ENCODE measurements at places on chromosomes 13 and 19.

DNA sequence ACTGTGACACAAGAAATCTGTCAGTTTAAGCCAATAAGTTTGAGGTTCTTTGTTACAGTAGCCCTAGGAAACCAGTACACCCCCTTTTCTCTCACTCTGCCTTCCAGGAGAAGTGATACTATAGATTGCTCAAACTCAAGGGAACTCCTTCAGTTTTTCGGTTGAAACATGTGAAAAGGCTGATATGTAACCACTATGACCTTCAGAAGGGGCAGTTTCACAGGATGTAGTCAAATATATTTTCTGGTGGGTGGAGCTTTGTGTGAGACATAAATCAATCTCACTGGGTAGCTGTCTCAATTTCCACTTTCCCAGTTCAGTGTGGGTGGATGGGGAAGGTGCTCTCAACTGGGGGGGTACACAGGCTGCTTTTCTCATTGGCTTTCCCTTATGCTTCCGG lies 41.7 kb downstream of the HTR2A start:
- no peak for DNase-seq

DNA sequence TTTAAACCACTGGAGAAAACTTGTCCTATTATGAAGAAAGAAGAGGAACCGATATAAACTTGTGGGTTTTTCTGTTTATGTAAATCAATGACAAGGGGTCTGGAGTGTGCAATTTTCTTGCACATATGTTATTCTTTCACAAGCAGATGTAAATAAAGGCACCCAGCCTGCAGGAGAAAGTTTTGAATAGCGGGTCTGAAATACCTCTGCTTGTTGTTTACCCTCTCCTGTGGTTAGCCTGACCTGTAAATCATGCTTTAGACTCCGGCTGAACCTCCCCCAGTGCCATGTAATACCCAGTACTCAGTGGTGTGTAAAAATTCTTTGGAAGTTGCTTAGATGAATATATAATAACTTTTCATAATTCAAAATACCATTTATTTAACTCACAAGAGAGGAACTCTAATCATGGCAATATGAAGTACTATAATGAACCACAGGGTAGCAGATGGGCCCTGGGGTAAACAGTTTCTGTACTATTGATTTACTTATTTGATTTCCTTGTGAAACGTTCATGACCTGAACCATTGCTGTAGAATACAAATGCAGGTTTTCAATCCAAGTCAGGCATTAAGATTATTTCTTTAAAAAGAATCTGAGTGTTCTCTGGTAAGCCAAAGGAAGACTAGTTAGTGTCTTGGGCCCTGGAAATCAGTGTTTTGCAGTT lies 245.1 kb downstream of the LMO7 start:
- no peak for DNase-seq

DNA sequence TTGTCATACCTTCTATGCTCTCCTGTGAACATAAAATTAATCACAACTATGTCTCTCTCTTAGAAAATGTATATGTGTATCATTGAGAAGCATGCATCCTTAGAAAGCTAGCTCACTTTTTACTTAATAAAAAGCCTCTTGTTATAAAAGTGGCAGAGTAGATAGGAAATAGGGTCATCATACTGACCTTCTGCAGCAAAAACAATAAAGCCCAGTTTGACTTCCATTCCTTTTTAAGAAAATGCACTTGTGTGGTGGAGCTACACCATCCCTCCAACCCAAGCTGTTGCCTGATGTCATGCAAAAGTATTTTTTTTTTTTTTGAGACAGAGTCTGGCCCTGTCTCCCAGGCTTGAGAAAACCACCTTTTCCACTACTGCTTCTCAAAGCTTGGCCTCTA lies 393.3 kb downstream of the LIG4 start:
- DNase-seq = no peak

- no peak for DNase-seq
Measured at GRCh38 chr19:11699931-11700794, 38.6 kb downstream of the ZNF823 start.

DNA sequence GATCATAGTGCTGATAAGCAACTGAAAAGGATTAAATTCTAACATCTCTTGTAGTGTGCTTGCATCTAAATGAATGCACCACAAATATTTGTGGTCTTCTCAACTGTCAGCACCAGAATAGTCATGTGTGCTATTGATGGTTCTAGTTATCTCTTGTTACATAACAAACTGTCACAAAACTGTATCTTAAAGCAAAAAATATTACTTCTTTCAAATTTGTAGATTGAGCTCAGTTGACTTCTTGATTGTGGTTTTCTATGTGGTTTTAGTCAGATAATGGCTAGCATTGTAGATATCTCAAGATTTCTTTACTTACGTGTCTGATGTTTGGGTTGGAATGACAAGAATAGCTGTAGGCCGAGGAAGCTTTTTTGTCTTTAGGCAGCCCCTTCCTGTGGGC lies 431.3 kb downstream of the SLITRK6 start:
- DNase-seq = no peak

GRCh38 chr13:75904012-75904411 lies 267.9 kb downstream of the LMO7 start:
- no peak for DNase-seq

DNA sequence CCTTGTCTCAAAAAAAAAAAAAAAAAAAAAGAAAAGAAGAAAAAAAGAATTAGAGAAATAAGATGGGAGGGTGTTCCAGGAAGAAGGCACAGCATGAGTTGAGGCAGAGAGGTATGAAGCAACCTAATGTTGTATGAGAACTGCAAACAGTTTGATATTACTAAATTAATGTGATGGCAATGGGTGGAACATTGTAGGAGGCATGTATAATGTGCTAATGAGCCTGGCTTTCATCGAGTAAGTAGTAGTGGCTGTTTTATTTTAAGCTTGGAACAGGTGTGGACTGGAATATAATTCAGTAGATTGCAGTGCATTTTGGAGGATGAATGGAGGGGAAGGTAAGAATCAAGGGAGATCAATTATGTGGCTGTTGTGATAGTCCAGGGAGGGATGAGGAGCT lies 156.1 kb downstream of the MTUS2 start:
- no peak for DNase-seq

- DNase-seq = no peak
Measured at GRCh38 chr13:67258482-67258881, 28.3 kb upstream of the PCDH9 start.

GRCh38 chr19:49767967-49768581 lies 1.3 kb downstream of the AP2A1 start:
- no peak for DNase-seq

DNA sequence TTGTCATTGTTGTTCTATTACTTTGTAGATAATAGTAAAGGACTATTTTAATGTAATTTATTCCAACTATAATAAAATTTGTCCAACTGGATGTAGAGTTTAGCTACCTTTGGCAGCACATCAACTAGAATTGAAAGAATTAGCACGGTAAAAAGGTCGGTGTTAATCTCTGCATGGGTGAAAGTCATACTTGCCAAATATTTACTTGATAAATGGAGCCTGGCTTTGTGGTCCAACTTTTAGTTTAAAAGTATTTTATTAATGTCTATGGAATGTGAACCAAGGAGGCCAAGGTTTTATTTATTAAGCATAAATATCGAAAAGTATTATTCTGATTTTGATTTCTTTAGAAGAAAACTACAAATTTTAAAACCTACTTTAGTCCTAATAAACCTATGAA lies 1389.0 kb downstream of the PCDH9 start:
- DNase-seq = no peak

DNA sequence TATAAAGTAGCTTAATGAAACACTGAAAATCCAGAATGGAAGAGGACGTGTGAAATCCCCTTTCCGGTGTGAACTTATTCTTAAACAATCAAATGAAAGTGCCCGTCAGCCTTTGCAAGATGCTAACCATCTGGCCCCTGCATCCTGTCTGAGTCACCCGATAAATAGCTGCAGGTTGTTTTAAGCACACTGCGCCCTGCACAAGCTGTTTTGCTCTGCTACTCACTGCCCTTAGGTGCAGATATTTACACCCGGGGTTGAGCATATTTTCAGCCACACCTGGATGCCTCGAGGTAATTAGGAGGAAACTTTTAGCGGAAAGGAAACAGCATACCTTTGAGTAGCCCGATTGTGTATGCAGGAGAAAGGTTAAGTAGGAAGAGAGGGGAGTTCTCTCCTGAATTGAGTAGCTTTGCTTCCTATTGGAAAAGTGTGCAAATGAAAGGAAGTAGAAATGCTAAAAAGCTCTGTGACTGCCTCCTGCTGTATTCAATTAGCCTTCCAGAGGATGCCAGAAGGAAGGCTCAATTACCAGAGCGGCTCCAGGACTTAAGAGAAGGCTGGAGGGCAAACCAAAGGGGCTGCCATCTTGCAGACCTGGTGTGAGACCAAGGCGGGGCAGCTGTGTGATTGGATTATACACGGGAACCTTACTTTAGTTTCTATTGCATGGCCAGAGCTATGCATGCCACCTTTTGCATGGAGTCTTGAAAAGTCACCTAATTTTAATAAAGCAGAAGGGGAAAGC lies 42.5 kb downstream of the IRS2 start:
- no peak for DNase-seq

Measured in activated CD4-positive, alpha-beta T cell treated with anti-CD3 and anti-CD28 coated beads, Interleukin-2, amount 50 U/mL, for 1 hour (primary cell).